ENCODE measurements at places on chromosomes 7 and 10. TPM values are rescaled to one million over a fixed set of nuclear protein-coding genes. Genes with fewer than 3 reads are reported as not detected.

GRCh38 chr7:145534301-145534700 lies 582.3 kb upstream of the CNTNAP2 start:
- DNase-seq: no peak

- DNase-seq: no peak
These were observed 604 bp upstream of the STAM start for GRCh38 chr10:17643339-17643754.

GRCh38 chr10:22784668-22785067 lies 70.3 kb upstream of the PIP4K2A start:
- DNase-seq: no peak

- peak; percentile 37 for DNase-seq
These were observed 75.2 kb downstream of the DNAJB6 start for GRCh38 chr7:157412021-157412443.

GRCh38 chr7:149690688-149691446 lies 82.5 kb downstream of the ZNF467 start:
- no peak for DNase-seq

- no peak for DNase-seq
These were observed 17.8 kb upstream of the LMOD2 start for GRCh38 chr7:123637878-123638277.

GRCh38 chr7:90430614-90431460 lies 27.6 kb downstream of the CLDN12 start:
- DNase-seq: no peak

- DNase-seq: no peak
These were observed 24.0 kb upstream of the EEPD1 start for GRCh38 chr7:36129048-36129534.

GRCh38 chr7:100444311-100445278 lies 8.3 kb upstream of the PPP1R35 start:
- DNase-seq: no peak

DNA sequence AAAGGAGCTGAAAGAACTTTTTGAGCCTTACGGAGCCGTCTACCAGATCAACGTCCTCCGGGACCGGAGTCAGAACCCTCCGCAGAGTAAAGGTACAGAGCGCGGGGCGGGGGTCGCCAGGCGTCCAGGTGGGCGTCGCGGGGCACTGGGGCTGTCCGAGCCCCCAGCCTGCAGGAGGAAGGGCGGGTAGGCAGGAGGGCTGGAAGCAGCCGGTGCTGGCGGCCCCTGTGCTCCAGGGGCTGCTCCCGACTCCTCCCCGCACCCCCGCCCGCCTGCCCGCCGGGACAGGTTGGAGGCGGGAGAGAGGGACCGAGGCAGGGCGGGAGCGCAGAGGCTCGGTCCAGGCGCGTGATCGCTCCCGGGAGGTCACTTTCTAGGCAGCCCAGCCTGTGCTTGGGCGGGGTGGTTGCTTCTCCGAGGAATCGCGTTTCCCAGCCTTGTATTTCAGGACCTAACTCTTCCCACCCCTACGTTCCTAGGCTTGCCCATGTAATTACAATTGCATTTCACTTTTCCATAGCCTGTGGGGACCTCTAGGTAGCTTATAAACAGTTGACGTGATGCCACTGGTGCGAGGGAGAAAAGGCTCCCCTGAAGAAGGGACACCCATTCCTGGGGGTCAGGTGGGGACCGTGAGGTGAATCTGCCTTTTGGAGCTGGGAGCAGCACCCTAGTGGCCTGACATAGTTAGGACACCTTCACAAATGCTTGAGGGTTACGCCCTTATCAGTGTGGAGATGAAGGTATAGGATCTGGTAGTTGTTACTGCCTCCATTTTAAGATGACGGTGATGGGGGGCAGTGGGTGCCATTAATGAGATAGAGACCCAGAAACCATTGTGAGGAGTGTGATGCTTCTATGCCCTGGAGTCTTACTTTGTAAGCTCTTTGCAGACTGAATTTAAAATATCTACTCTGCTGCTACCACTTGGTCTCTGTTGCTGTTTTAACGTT lies 148.2 kb downstream of the CELF2 start:
- peak; percentile 89 for DNase-seq

DNA sequence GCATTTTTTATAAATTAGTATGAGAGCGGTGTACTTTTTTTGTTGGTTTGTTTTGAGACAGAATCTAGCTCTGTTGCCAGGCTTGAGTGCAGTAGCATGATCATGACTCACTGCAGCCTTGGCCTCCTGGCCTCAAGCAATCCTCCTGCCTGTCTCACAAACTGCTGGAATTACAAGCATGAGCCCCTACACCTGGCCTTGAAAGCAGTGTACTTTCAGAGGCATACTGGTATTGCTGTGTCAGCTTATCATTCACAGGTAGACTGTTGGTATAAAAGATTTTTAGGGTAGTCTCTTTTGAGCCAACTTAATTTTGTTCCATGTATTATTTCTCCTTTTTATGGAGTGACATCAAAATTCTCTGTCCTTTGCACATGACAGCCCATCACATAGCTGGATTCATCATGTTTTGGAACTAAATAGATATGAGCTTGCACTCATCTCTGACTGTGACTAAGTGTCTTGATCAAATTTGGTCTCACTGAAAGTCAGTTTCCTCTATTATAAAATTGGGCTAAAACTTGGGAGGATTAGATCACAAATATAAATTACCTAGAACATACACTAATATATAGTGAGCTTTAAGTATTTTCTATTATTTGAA lies 12.4 kb downstream of the GNAT3 start:
- DNase-seq: no peak

- no peak for DNase-seq
These were observed 400.4 kb upstream of the SEMA3A start for GRCh38 chr7:84595026-84595425.

GRCh38 chr10:89563861-89564478 lies 28.6 kb upstream of the SLC16A12 start:
- no peak for DNase-seq

DNA sequence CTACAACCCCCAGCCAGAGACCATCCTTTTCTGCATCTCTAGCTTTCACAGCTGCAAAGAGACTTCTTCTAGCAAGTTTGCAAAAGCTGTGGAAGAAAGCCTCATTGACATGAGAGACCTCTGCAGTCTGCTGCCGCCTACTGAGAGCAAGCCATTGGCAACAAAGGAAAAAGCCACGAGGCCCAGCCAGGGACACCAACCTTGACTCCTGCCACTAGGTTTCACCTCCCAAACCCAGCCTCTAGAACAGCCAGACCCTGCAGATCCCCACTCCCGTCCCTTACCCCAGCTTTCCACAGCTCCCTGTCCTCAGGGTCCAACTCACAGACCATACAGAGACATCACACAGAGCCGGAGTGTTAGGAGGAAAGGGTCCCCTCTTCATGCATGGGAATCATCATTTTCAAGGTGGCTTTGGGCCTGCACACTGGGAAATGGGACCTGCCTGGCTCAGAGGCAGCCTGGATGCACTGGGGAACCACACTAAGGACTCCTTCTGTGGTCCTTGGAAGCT lies 14.6 kb upstream of the C10orf53 start:
- no peak for DNase-seq

DNA sequence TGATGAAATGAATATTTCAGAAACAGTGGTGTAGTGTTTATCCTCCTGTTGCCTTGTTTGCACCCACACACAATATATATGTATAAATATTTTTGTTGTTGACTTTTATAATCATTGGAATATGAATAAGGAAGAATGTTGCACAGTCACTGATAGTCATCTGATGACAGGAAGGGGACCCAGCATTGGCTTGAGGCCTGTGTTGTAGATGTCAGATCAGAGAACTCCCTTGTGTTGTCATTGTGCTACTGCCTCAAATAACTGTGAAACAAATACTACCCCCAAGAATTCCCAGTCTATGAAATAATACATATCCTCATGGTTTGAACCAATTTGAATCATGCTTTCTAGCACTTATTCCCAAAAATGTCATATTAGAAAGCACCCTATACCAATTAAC lies 84.0 kb downstream of the NRG3 start:
- DNase-seq: no peak

DNA sequence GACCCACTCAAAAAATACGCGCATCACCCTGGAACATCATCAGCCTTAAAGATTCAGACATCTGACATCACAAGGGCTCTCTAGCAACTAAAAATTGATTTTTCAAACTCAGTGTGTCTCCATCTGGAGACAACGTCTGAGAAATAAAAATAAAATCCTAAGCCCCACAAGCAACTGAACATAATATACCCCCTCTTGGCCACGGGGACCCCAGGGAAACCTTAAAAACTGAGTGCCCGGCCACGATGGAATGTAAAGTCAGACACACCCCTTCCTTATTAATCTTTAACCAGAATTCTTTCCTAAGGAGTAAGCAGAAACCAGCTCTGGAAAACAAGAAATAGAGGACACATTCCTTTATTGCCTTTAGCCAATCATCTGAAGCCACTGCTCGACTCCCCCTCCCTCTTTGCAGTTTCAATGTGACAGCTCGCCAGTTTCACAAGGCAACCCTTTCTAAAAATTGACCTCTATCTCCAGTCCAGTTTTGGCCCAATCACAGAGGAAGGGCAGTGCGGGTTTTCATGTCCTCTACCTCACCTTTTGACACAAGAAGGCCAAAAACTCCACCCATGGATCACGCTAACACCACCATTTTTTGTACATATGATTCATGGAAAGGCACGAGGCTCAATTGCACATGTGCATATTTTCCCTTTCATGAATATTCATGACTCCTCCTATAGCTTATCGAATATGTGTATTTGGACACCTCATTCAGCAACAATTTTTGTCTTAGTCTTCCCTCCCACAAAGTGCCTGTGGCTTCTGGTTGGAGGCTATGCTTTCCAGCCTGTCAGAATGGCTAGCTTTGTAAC lies 24.2 kb downstream of the IFIT3 start:
- DNase-seq: no peak

DNA sequence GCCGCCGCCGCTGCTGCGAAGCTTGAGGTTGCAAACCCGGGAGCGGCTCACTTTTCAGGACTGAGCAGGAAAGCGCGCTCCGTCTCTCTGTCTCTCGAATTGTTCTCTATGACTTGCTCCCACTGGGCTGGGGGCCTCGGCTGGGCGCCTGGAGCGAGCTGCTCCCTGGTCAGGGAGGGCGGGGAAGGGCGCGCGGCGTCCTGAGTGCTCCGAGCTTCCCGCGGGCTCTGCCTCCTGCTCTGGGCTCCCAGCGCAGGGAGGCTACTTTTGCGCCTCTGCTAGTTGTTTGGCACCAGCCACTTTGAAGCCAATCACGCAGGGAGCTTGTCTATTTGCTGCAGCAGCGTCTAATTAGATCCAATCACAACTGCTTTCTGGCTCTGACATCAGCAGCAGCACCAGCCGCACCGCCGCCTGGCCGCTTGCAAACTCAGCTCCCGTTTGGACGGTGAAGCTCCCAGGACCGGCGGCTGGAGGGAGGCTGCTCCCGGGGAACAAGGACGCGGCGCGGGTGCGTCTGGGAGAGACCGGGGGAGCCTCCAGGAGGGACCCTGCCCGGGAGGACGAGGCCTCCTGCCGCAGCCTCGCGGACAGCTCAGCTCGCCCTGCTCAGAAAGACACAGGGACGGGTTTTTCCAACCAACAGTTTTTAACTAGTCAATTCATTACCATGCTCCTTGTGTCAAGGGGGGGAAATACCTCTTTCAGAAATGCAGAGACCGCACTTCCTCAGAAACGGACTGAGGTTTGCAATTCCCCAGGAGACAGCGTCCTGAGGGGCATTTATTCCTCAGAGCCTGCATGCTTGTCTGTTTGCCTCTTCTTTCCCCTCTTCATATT lies at the start of gene ADARB2:
ADARB2 (minus strand) TSS at position 304 of the 840 bp plus-strand sequence.
- peak; percentile 12 for DNase-seq

DNA sequence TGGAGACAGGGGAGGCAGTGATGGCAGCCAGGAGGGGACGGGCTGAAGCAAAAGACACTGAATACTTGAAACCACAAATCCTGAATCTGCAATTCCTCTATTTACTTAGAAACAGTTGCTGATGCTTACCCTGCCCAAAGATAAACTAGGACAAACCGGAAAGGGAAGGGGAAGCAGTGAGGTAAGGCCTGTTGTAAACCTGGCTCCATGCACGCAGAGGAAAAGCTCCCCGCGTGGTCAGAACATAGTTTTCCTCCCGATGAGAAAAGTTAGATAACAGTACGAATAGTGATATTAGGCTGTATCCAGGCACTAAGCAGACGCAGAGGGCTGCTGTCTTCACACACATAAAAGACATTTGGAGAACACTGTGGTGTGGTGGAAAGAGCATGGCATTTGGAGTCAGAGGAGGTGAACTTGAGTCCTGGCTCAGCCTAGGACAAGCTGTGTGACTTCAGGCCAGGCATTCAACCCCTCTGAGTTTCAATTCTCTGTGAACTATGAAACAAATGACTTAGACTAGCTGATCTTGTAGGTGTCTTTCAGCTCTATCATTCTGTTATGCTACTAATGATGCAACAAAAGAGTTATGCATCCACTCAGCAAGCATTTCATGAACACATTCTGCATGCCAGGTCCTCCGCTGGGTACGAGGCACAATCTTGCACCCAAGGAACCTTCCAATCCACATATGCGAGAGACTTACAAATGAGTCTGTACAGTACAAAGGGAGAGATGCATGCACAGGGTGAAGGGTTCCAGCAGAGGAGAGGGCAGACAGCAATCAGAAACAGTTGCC lies 80.9 kb downstream of the SORBS1 start:
- no peak for DNase-seq

GRCh38 chr7:112223310-112223709 lies 16.8 kb downstream of the ZNF277 start:
- no peak for DNase-seq

DNA sequence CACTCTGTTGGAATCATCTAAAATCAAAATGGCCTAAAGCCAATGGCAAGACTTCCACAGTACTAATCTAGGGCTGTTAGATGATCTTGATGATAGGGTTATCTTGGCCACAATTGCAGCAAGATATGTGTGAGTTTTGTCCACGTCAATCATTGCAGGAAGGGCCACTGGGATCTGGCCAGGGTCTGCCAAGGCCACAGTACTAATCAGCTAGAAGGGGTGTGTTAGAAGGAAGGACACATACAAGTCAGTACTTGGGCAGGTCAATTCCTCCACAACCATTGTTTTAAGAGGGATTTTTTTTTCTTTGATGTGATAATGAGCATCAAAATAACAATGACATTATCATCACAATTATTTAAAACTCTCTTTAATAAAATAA lies 1.6 kb downstream of the LMOD2 start:
- DNase-seq: no peak

- DNase-seq: peak; percentile 27
These were observed 37.0 kb downstream of the RBM20 start for GRCh38 chr10:110681023-110681681.

GRCh38 chr10:132446661-132447445 lies 49.9 kb downstream of the PWWP2B start:
- DNase-seq: peak; percentile 62

SUGCT gene
- 1.2 TPM for total RNA-seq

ENO4 gene
- not detected for total RNA-seq

BPGM gene
- total RNA-seq: 46.3 TPM

TSPAN15 gene
- total RNA-seq: 2.2 TPM

TMEM236 gene
- total RNA-seq: 0.06 TPM

KEL gene
- total RNA-seq: not detected

GHRHR gene
- not detected for total RNA-seq

PTF1A gene
- total RNA-seq: not detected
